LoVo (cell line): ENCODE measurements at places on chromosomes 5 and 9.
A peak's percentile ranks its signal among the peaks of the same experiment; 100 is the strongest.

DNA sequence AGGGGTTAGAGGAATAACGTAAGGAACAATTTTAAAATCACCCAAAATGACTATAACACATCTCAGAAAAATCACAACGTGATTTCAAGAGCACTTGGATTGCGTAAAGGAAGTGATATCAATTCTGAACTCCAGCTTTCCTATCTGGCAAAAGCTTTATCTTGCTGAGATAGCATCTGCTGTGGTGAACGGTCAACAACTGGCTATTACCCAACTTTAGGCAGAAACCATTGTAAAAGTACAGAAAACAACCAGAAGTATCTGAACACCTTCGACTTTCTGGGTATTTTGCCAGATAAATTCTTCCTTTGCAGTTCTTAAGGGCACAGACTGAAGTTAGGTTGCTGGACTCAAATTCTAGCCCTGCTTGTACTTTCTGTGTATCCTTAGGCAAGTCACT is 9.2 kb downstream of the ABLIM3 start:
- no peak for DNase-seq

DNA sequence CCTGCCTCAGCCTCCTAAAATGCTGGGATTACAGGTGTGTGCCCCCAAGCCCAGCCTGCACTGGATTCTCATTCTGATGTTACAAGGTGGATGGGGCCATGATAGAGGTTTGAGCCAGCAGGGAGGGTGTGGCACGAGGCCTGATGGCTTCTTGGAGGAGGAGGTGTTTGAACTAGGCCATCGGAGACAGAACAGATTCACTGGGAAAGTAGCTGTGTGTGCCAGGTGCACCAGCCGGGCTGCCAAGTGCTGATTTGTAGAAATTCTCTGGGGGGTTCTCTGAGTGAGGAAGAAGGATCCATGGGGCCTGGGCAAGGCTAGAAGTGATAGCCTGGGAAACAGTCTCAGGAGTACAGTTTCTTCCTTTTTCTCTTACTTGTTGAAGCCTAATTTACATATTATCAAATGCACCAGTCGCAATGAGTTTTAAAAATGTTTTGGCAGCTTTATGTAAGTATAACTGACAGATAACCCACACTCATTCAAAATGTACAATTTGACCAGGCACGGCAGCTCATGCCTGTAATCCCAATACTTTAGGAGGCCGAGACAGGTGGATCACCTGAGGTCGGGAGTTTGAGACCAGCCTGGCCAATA is 31.1 kb upstream of the STXBP1 start:
- no peak for DNase-seq

DNA sequence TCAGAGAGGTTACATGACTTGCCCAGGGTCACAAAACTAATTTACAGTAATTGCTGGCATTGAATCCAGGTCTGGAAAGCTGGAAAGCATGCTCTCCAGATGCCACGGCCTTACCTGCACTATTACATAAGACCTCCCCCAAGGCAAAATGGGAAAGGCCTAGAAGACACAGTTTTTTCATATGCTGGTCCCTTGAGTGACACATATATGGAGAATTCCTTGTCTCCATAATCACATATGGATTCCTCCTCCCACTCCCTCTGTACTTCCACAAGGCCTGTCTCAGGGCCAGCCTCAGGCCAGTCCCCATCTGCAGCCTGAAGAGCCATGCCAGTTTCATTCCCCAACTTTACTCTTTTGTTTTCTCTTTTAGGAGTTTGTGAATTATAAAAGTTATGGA is 28.6 kb upstream of the MEIKIN start:
- DNase-seq: no peak

DNA sequence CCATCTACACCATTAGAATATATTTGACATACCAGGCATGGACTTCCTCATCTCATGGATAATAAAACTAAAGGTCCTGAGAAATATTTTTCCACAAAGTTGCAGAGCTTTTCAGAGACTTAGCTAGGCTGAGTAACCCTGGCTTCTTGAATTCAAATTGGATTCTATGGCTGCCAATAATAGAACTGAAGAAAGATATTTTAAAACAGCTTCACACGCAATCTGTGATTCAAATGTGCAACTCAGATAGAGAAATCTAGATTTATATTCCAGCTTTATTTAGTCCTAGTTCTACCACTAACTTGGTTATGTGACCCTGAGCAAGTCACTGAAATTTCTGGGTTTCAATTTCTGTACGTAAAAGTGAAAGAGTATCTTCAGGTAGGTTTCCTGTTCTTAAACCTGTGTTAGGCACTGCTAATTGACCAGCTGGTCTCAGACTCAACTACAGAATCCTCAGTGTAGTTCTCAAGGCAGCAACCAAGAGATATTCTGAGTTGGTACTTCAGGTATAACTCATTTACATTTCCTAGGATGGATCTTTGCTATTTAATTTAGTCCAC is 235.3 kb downstream of the GABRB2 start:
- DNase-seq: no peak

DNA sequence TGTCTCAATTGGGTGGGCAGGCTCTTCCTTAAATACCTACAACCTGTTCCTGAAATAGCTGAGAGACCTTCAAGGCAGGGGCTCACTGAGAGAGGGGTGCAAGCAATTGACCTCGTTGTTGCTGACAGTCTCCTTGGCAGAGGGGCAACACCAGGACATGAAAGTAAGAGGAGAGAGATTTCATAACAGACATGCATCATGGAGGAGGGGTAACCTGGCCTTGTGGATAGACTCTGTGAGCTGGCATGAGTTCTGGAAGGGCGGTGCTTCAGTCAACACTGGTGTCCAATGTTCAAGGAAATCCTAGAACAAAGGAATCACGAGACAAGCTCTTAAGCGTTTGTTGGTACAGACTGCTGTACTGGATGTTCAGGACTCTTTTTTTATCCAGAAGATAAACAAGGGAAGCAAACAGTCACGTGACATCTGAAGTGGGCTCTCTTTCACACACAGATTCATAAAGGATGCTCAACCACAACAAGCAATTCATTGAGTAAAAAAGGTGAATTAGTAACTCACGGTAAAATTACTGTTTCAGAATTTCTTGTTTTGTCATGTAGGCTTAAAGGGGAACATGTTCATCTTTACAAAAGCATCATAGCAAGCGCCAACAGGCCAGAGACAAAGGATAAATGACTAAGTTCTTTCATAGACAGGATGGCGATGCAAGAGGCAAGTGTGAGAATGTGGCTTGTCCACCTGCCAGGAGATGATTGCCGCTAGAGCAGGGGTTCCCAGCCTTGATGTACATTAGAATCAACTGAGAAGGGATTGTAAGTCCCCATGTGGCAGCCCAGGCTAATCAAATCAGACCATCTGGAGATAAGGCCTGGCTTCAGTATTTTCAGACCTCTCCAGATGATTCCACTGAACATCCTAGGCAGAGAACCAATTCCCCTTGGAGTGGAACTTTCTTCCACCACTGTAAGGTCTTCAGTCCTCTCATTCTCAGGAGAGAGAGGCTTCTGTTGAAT is 20.7 kb downstream of the ANKRA2 start:
- DNase-seq: peak; percentile 54

- DNase-seq: no peak
Observed at GRCh38 chr5:117679046-117679445, 1104.4 kb upstream of the SEMA6A start.
